ENCODE measurements at places on chromosomes 3 and 15.
A peak's percentile ranks its signal among the peaks of the same experiment; 100 is the strongest.

DNA sequence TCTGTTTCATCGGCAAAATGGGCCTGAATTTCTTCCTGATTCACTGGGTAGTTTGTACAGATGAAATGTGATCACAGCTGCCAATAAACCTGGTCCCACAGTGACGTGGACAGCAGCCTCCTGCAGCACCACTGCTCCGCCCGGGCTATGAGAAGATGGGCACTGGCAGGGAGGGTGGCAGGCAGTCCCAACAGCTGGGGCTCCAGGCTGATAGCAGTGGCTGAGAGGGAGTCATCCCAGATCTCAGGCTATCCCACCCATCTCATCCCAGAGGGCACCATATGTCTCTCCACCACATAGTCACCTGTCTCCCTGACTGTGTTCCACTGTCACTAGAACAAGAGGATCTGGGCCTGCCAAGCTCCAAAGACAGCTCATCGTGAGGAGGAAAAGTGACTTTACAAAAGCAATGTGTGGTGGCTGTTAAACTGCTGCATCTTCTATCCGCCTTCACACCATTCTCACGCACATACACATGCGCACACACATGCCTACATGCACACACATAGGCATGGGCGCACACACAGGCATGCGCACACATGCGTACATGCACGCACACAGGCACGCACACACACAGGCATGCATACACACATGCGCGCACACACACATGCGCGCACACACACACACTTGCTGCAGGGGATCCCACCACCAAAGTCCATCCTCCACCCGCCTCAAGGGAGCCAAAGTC lies 46.2 kb downstream of the RGMA start:
- DNase-seq = no peak

GRCh38 chr15:40146037-40146436 lies 14.8 kb upstream of the BUB1B start:
- peak; percentile 34 for DNase-seq

GRCh38 chr3:129738172-129738571 lies 131.7 kb upstream of the PLXND1 start:
- DNase-seq = no peak

DNA sequence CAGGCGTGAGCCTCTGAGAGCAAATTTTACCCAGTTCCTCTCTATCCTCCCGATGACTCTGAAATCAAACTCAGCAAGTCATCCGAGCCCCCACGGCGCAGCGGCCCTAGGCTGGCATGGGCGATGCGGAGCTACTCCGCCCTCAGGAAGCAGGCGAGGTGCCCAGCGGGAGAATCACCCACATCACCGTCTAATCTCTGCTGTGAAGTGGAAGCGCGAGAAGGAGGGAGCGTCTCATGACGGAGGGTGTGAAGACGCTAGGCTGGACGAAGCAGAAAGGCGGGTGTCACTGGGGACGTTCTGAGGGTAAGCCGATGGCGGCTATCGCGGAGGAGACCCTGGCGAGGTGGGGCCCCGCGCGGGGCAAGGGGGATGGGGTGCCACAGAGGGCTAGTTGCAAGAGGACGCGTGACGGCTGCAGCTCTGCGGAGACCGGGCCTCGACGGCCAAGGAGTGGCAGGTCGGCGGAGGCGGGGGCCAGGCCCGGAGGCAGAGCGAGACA lies 9.1 kb upstream of the GNAI2 start:
- DNase-seq = no peak

- no peak for DNase-seq
Measured at GRCh38 chr3:147313513-147313912, 92.8 kb downstream of the ZIC4 start.

- no peak for DNase-seq
Measured at GRCh38 chr3:10294030-10294586, 1.4 kb upstream of the GHRL start.

DNA sequence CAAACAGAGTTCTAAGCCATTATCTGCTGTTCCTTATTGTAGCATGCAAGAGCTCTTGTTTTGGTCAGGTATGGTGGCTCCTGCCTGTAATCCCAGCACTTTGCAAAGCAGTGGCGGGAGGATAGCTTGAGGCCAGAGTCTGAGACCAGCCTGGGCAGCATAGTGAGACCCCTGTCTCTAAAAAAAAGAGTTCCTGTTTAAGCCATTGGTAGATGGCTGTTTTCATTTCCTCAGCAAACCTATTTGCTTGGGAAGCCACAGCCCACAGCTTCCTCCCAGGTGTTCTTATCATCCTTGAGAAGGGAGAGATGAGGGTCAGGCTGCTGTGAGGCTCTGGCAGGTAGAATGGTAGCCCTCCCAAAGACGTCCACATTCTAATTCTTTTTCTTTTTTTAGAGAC lies 24.4 kb upstream of the FAM81A start:
- no peak for DNase-seq

DNA sequence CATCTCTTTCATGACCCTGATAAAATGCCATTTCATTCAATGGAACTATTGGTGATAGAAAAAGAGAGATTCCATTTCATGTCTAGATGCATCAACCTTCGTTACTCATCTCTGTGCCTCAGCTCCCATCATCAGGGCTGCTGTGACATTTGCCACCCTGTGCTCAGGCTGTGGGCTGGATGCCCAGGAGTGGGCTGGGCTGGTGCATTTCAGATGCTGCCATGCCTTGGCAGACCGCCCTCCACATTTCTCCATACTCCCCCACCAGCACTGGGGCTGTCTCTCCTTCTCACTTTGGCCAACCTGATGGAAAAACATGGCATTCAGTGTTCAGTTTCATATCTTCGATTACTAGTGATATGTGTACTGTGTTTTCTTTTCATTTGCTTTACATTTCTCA lies 59.1 kb downstream of the DNASE1L3 start:
- no peak for DNase-seq

- no peak for DNase-seq
Measured at GRCh38 chr3:152104847-152105415, 163.8 kb upstream of the MBNL1 start.

DNA sequence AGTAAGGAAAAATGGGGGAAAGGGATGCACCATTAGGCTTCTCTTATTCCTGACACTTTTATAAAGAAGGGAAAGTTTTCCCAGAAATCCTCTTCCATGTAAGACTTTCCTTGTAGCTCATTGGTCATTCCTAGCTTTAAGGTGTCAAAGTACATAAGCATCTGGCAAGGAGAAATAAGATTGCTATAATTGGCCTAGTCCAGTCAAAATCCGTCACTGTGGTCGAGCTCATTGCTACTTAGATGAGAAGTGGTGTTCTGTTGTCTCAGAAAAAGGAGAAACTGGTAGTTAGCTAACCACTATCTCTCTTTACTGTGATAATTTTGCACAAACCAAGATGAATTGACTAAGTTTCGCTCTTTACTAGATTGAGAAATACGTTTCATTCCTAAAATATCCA lies 370.1 kb downstream of the CNTN4 start:
- DNase-seq = no peak

DNA sequence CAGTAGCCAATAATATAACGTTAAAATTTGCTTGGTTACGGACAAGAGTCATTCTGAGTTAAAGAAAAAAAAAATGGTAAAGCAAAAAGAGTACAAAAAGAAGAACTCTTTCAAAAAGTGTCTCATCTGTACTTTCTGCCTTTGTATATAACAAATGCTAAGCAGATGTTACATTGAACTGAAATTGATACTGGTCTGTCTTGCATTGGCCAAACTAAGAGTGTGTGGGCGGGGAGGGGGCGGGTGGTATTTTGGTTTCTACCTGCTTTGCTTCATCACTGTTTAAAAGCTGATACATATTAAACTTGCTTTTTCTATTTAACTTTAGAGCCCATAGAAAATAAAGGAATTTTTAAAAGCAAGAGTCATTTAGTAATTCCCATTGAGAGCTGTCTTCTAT lies 215.0 kb upstream of the THBS1 start:
- no peak for DNase-seq

GRCh38 chr3:171251835-171252234 lies 208.4 kb downstream of the TNIK start:
- no peak for DNase-seq

GRCh38 chr15:101142711-101143110 lies 109.1 kb downstream of the CHSY1 start:
- DNase-seq = no peak

GRCh38 chr15:91271565-91272153 lies 171.6 kb downstream of the SV2B start:
- peak; percentile 54 for DNase-seq

GRCh38 chr3:9373465-9373864 lies 10.6 kb downstream of the THUMPD3 start:
- no peak for DNase-seq

- no peak for DNase-seq
Measured at GRCh38 chr15:38367476-38367875, 86.5 kb upstream of the FAM98B start.

DNA sequence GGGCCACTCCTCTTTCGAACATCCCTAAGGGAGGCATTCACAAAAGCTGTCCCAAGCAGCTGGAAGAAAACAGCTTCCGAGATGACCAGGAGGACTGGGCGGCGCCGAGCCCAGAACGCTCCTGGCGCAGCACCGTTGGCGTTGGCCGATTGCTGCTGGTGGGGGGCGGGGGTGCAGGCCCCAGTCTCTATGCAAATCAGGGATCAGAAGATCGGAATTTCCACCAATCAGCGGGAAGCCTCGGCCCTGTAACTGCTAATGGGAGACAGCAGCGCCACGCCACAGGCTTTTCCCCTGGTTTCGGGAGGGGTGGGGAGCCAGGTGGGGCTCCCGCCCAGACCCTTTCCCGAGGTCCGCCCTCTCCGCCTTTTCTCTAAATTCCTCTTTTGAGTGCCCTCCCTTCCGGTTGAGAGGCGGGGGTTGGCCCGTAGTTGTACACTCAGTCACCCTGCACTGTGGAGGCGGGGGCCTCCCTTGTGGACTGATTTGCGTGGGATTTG lies 27.0 kb downstream of the HMCES start:
- DNase-seq = no peak

DNA sequence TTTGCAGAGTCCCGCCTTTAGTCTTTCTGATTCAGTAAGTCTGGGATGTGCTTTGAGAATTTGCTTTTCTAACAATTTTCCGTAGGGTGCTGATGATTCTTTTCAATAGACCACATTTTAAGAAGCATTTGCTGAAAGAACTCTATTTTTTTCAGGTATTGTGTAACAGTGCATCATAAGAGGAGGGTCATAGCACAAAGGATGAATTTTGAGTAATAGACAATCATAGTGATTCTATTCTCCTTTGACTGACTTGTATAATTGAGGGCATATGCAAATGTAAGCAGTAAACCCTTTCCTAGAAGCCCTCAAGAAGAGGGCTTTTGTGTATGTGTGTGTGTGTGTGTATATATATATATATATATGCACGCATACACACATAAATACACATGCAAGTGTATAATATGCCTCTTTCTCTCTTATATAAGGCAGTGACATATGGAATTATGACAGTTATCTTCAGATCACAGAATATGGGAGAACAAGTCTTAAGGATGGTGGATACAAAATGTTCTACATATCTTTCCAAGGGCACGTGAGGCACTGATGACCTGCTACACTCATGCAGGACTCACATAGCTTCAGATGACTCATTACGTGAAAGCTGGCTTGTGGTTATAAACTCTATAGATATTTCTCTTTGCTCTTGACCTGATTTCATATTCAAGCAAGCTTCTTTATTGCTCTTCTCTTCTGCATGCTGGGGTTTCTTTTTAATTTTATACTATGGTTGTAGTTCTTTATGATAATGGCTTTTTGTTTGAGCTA lies 6.5 kb upstream of the PLSCR1 start:
- peak; percentile 56 for DNase-seq

DNA sequence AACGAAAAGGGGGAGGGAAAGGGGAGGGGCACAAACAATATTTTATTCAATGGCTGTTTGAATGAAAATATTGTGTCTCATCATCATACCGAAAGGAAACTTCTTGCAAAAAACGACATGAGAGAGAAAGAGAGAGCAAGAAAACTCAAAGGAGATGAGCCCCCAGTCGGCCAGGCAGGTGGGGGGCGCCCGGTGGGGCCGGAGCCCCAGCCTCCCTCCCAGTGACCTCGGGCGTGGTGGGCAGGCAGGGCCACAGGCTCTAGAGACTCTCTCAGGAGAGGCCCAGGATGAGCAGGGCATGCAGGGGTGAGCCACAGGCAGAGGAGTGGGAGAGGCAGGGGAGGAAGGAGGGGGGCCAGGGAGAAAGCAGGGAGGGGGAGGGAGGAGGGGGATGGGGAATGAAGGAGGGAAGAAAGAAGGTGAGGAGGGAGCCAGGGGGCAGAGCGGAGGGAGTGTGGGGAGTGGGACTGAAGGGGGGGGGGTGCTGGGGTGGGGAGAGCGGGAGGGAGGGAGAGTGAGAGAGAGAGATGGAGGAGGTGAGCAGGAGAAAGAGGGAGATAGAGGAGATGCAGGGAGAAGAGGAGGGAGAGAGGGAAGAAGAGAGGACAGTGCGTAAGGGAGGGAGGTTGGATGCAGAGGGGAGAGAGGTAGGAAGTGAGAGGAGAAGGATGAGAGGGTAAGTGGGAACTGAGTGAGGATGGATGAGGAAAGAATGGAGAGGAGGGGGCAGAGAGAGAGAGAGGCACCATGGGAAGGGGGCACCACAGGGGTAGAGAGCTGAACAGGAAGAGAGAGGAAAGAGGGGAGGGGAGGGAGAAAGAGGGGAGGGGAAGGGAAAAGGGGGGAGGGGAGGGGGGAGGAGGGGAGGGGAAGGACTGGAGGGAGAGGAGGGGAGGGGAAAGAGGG lies 14.1 kb upstream of the TMEM115 start:
- no peak for DNase-seq

DNA sequence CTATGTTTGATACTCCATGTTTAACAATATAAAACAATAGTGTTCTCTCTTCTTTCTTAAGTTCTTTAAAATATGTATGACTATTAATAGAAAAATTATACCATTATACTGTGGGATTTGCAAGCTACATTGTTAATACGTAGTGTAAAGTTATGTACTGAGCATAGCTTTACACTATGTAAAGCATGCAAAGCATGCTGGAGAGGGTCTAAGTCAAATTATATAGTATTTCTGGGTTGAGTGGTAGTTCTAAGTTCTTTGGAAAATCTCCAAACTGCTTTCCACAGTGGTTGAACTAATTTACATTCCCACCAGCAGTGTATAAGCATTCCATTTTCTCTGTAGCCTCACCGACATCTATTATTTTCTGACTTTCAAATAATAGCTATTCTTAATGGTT lies 253.0 kb downstream of the RAP2B start:
- no peak for DNase-seq

- DNase-seq = peak; percentile 61
Measured at GRCh38 chr15:35545824-35546510, at the start of gene DPH6. Gene DPH6 (minus strand): TSS chr15:35546165. CDS start chr15:35546141, 24 bp downstream.

DNA sequence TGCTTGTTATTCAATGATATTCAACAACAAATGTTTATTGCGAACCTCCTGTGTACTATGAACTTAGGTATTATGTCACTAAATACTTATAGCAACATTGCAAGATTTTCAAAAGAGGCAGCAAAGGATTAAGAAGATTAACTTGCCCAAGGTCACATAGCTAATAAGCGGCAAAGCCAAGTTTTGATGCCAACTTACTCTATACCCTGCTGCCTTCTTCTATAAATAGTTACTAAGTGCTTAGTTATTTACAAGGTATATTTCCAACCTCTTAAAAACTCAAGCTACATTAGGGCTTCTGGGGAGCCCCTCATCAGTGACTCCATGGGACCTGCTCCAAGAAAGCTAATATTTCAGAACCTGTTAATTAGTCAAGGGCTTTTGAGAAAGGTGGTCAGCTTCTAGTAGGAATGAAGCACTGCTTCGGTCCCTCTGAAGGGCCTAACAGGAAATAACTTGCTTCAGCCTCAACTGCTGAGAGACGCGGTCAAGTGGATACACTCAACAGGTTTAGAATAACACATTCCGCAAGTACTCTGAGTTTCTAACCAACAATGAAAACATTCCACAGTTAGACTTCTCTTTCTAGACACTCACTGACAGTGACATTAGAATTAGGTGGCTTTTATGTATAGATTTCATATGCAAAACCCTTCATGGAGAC lies 125.5 kb downstream of the DGKG start:
- DNase-seq = no peak

Data from HTR-8/SVneo (cell line).